Activated CD4-positive, alpha-beta T cell treated with anti-CD3 and anti-CD28 coated beads, Interleukin-2, amount 50 U/mL, for 24 hours (primary cell): ENCODE measurements at places on chromosomes 4 and X.

DNA sequence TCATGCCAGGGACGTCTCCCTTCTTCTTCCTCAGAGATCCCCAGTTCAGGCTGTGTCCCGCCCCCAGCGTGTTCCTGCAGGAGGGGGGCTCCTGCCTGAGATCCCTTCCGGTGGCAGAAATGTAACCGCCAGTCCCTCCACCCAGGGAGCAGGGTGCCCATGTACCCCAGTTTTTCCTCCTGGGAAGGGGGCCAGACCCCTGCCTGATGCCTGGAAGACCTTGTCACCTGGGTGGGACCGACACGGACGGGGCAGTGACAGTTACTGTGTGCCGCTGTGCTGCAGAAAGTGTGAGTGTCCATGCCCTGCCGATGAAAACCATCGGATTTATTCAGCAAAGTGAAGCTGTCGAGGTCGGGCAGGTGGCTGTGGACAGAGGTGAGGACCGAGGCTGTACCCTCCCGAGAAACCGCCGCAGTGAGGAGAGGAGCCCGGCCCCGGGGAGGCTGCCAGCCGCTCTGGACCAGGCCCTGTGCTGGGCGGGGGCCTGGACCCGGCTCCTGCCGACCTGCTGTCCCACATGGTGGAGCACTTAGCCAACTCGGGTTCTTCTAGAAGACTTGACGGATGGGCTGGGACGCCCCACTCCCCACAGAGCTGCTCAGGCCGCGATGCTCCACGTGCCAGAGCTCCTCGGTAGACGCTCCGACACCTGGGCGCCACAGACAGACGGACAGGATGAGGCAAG, 36.7 kb upstream of the HMX1 start:
- DNase-seq: no peak

DNA sequence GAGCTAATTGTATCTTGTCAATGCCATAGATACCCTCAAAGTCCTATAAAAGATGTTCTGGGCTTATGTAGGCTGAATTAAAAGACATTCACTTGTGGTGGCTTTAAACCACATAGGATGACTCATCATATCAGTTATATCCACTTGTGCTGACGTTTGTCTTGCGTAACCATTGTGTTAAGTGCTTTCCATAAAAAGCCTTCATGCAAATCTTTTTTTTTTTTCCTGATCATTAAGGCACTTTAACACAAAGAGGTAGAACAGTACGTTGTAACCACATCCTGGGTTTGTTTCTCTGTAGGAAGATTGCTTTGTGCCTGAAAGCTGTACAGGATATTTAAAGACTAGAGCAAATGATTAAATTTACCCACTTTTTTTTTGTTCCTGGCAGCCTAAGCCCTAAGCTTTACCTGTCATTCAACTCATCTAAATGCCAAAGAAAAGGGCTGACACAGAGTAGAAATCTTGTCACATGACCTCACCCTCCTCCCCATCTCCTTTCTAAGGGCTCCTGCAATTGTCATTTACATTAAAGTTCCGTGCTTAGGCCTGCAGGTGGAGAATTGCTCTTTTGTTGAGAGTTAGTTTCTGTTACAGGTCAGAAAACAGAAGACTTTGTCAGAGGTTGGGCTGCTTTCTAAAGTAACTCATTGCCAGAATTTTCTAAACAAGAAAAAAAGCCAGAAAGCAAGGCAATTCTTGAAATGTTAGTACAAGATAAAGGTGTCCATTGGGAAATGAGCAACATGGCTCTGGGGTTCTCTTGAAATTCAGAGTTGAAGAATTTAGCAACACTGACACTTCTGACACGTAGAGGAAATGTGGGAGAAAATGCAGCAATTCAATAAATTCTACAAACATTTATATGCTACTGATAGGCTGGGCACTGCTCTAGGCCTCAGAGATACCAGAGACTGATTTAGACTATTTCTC, 555.6 kb downstream of the PPARGC1A start:
- no peak for DNase-seq

DNA sequence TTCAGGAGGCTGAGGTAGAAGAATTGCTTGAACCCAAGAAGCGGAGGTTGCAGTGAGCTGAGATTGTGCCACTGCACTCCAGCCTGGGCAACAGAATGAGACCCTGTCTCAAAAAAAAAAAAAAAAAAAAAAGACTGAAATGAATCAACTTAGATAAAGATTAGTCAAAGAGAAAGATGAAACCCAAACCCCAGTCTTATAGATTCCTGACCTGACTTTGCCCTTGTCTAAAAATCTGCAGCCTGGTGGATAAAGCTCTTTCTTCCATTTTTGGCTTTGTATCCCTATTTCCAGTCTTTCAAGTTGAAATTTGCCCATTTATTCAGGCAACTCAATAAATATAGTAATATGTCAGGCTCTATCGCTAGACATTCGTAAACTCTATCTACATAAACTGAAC, 39.3 kb upstream of the SPINK2 start:
- no peak for DNase-seq

- no peak for DNase-seq
Measured at GRCh38 chr4:148061141-148061481, 329.2 kb downstream of the ARHGAP10 start.

GRCh38 chr4:124958847-124959246, 246.3 kb upstream of the ANKRD50 start:
- DNase-seq: no peak

- no peak for DNase-seq
Measured at GRCh38 chr4:98092833-98093439, 50.3 kb downstream of the STPG2 start.

DNA sequence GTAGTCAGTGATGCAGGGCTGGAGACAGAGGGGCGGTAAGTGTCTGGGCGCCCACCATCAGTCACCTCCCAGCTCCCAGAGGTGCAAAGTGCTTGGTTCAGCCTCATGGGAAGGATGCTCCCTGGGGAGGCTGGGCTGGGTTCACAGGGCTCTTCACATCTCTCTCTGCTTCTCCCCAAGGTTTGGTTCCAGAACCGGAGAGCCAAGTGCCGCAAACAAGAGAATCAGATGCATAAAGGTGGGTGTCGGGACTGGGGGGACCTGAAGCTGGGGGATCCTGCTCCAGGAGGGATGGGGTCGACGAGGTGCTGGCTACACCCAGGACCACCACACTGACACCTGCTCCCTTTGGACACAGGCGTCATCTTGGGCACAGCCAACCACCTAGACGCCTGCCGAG, 10.1 kb downstream of the SHOX start:
- no peak for DNase-seq

DNA sequence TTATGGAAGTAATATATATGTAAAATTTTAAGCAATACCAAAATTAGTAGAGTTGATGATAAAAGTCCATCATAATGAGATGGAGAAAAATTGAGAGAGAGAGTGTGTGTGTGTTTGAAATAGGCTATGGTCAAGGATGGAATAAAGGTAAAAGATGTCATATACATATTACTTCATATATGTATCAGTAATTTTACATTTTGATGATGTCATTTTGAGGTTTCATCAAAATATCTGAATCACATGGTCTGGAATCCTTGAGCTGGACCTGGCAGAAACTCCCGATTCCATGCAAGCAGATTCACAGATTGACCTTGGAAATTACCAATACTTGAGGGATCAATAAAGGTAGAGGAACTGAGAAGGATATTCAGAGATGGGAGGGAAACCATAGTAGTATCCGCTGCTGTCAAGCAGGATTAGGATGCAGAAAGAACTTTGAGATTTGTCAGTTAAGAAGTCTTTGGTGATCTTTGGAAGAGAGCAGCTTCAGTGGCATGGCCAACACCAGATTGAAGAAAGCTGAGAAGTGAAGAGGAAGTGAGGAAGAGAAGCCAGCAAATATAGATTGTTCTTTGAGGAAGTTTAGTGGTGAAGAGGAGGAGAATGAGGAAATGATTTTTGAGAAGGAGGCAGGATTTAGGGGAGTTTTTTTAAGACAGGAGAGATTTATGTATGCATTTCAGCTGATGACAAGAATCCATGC, 21.5 kb downstream of the DNAAF6 start:
- DNase-seq: no peak

- no peak for DNase-seq
Measured at GRCh38 chr4:109690690-109691410, 12.4 kb downstream of the CASP6 start.

DNA sequence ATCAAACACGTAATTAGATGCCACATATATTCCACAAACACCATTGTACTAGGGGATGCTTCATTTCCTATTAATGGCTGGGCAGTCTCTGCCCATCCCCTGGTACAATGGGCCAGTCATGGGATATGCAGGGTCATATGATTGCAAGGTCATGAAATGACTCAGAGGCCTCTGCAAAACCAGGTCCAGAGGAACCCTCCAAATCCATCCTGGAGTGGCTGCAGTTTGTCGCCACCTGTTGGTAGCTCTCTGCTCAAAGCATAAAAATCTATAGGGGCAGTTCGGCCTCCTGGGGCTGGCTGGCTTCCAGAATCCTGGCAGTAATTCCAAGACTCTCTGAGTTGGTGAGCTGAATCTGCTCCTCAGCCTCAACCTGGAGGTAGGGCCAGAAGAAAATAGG, 22.9 kb upstream of the PUDP start:
- no peak for DNase-seq

- DNase-seq: no peak
Measured at GRCh38 chrX:135585153-135585552, 64.7 kb downstream of the INTS6L start.

DNA sequence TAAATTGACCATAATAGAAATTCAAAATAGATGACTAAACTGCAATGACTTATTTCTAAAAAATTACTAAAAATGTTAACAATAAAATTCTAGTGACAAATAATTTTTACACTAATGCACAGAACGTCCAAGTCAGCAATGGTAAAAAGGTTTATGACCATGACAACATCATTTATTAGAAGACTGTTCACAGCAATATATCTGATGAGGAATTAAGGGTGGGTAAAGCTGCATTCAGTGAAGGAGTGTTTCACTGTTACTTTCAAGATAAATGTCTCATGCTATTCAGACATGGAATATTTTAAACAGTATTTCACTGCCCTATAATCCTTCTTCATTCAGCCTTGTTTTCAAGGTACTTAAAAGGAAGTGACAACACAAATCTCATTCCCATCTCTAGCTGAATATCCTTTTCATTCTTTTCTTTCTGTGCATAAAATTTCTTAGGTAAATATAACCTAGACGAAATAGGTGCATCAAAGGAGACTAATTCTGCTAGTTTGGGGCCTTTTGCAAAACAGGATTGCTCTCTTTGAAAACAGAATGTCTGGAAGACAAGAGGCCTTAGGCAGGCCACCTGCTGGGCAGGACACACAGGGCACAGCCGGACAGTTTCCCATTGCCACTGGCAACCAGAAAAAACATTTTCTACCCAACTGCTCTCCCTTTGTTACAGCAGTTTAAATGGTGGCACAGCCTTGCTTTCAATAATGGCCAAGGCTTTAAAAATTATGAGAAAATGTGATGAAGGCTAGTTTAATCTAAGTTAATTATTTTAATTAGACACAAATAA, 600.3 kb downstream of the SPRY1 start:
- DNase-seq: no peak

GRCh38 chr4:145217349-145217748, 37.0 kb upstream of the OTUD4 start:
- DNase-seq: no peak

DNA sequence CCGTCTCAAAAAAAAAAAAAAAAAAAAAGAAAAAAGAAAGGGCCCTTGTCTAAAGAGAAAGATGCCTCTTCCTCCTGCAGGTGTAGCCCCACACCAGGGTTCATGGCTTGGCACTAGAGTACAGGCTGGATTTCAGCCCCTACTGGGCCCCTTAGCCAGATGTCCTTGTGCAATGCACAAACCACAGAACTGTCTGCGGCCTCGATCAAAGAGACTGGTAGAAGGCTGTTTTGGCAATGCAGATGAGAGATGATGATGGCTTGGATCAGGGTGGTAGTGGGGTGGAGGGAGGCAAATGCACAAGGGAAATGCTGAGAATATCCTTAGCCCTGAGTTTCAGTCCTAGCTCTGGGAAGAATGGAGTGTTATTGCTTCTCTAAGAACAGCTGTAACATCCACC, 26.5 kb upstream of the TSR2 start:
- no peak for DNase-seq

- DNase-seq: no peak
Measured at GRCh38 chrX:24098932-24099331, 44.2 kb downstream of the EIF2S3 start.

- DNase-seq: no peak
Measured at GRCh38 chr4:79121875-79122358, 182.7 kb upstream of the PAQR3 start.

DNA sequence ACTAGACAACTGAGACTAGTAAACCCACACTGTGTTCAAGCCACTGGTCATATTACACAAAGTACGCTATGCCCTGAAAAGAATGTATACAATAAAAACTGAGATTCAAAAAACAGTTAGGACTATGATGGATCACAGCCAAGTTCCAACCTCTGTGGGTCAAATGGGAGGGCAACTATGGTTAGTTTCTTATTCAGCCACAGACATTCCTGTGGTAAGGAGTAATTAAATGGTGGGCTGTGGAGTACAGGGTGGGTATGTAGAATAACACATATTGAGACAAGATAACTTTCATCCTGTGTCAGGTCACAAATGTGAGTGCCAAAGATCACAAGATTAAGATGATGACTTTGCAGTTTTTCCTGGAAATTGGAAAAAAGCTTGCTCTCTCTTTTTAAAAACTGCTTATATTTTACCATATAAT, 167.2 kb downstream of the NPNT start:
- DNase-seq: no peak

DNA sequence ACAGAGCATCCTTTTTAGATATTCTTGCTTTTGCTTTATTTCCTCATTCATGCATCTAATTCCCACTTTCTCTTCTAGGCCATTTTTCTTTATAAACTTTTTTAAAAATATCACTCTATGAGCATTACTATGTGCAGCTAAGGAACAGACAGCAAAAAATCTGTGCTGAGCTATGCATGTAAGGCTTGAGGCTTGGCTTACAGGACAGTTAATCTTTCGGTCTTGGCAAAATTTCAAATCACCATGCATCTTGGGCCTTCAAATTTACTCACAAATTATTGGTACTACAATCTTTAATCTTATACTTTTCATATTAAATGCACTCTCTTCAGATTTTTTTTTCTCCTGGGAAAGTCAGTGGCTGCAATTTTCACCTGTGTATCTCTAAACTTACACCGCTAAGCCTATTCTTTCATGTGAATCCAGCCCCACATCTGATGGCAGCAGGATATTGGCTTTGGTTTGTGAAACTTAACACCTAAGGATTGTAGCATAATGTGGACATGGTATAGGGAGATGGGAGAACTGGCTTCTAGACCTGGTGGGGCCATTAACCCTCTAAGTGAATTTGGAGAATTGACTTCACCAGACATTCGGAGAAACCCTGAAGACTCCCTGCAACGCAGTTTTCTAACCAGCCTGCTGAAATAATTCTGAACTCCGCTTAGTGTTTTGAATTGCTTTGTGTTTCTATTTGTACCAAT, 278.3 kb downstream of the SPRY1 start:
- no peak for DNase-seq

GRCh38 chrX:9163214-9163709, 129.3 kb upstream of the FAM9B start:
- DNase-seq: no peak

- DNase-seq: no peak
Measured at GRCh38 chr4:83170952-83171399, 56.4 kb upstream of the PLAC8 start.

DNA sequence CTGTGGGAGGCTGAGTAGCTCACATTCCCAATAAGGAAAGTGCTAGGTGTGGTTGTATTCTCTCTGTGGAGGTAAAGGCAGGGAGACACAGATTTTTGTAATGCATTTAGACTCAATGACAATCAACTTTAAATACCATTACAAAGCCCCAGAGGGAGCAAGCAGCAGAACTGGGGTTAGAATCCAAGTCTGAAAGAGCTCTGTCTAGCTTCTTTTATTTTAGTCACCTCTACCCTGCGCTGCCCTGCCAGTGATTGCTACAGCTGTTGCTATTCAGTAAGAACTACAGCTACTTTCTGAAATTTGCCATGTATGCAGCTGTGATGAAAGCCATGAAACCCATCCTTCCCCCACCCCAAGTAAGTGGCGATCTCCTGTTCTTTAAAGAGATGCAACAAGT, 22.5 kb downstream of the SLC39A8 start:
- DNase-seq: no peak
